ENCODE measurements at places on chromosomes 6 and 20.

- DNase-seq = no peak
Observed at GRCh38 chr6:7914311-7914710, 3.7 kb upstream of the TXNDC5 start.

DNA sequence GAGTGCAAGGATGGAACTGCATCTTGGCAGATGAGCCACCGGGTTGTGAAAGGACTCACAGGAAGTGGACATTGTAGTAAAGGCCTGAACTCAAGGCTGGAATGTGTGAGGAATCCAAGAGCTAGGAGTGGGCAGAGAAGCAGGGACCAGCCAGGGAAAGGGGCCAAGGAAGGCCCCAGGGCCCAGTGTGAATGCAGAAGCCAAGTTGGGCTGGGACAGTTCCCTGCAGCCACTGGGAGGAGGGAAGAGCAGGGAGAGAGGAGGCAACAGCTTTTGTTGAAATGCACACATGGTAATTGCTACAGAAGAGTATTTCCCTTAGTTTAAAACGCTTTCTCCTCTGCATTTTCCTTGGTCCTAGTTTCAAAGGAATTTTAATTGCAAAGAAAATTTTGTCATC, 34.6 kb downstream of the CDH22 start:
- DNase-seq = no peak

DNA sequence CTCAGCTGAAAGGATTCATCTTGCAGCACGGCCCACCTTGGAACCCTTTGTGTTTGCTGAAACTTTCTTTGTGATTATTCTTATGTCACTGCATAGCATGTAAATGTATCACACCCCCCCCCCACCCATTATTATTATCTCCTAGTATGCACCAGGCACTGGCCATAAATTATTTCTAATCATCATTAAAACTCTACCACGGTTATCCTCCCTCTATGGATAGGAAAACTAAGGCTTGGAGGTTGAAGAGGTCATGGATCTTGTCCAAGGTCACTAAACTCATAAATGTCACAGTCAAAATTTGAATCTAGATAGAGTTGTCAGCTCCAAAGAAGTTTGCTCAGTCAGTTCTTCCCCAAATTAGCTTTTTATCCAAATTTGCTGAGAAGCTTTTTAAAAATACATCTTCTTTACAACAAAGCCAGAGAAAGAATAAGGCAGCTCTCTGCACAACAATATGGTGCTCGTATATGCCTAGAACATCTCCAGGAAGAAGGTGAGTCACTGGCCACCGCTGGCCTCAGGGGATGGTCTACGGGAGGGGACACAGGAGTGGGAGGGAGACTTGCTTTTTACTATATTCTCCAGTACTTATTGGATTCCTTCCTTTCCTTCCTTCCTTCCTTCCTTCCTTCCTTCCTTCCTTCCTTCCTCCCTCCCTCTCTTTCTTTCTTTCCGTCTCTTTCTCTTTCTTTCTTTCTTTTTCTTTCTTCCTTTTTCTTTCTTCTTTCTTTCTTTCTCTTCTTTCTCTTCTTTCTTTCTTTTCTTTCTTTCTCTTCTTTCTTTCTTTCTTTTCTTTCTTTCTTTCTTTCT, 134.5 kb downstream of the VEGFA start:
- no peak for DNase-seq

GRCh38 chr6:27374824-27375612, 13.5 kb upstream of the ZNF391 start:
- DNase-seq = peak; percentile 33

DNA sequence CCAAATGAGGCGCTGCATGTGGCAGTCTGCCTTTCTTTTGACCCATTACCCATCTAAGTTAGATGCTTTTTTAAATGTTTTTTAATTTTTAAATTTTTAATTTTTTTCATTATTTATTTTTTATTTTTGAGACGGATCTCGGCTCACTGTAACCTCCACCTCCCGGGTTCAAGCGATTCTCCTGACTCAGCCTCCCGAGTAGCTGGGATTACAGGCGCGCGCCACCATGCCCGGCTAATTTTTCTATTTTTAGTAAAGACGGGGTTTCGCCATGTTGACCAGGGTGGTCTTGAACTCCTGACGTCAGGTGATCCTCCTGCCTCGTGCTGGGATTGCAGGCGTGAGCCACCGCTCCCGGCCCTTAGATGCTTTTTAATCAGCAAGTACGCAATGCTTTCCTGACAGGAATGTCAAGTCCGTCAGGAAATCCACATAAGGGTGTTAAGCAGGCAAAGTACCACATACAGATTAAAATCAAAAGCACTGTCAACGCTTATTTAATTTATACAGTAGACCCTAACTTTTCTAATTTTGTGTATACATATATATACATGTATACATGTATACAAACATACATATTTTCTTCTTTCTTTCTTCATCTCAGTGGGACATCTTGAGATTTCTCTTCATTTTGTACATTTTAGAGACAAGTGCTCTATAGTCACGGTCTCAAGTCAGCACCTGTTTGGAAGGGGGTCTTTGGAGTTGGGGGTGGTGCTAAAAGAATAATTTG, 995 bp upstream of the GSTA4 start:
- peak; percentile 84 for DNase-seq

DNA sequence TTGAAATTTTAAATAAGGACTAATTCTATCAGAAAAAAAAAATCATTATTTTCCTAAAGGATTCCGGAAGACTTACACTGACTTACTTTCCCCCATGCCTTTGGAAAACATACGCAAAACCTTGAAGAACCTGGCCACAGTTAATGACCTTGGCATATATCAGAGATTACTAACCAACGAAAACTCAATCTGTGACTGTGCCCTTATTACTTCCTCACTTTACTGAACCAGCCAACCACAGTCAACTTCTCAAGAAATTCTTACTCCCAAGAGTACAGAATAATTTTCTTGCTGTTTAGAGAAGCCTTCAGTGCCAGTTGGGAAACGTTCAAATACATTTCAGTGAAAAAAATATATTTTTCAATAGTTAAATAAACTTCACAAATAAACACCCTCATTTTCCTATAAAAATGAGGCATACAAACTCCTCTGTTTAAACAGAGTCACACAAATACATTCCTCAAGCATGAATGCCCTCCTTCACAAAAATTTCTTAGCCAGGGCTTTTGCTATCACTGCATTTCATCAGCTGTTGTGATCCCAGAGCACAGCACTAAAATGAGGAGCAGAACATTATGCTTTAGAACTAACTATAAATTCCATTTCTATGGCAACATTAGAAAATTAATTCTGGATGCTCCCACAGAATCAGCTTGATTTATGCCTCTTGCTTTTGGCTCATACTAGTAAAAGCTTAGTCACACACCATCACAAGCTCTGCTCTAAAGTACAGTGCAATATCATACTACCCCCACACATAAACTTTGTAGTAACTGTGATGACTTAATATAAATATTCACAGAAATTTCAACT, 117.6 kb downstream of the DST start:
- DNase-seq = peak; percentile 88

GRCh38 chr6:16168121-16168520, 39.2 kb downstream of the MYLIP start:
- DNase-seq = no peak

DNA sequence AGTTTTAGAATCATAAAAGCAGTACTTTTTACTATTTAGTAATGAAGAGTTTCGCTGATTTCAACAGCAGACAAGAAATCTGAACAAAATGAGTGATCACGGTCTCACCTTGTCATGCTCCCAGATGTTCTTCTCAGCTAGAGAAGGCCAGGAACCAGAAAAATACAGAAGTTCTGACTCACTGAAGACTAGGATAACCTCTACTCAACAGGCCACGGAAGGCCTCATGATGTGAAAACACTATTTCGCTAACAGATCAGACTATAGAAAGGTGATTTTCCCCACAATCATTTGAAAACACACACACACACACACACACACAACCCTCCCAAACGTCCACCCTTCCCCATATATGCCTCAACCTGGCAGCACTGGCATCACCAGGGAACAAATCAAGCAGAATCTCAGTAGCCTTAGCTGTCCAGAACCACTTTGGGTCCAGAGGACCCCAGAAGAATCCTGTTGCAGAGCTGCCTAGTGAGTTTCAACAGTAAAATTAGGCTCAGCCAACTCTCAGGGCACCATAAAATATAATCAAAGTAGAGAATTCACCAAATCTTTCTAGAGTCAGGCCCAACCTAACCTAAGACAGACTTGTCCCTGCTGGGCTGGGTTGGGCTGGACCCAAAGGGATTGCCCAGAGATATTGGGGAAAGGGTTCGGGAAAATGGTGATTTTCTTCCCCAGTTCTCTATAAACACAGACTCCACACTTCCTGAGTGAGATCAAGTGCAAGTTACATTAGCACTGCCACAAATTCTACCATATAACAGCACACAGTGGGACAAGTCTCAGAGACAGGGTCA, 7.9 kb downstream of the EXOC2 start:
- peak; percentile 46 for DNase-seq

DNA sequence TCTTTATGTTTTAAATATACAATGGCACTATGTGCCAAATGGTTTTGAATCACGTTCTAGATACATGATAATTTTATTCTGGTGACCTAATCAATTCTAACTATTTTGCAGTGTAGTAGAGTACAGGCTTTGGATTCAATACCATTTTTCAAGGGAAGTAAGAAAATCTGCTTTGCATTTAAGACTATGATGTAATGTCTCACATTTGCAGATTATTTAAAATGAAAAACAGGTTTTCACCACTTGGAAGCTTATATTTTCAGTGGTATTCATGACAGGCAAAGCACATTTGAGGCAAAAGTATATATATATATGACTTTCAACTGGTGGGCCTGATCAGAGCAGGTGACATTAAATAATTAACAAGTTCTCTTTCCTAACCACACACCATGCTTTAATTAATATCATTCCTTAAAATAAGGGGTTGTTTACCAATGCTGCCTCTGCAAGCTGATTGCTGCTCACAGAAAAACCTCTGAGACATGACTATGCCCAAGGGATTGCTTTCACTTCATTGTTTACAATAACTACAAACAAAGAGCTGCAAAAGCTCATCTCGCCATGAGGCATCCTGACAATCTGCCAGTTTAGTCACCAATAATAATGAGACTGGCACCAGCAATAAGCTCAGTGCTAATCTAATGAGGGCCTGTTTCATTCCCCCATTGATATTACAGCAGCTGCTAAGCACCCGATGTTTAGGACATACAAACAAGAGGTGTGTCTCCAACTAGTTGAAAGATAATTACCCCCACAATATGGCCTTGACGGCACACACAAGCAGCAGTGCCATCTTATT, 1176.0 kb upstream of the GJE1 start:
- peak; percentile 12 for DNase-seq

GRCh38 chr6:7604506-7604905, 14.5 kb downstream of the SNRNP48 start:
- no peak for DNase-seq

DNA sequence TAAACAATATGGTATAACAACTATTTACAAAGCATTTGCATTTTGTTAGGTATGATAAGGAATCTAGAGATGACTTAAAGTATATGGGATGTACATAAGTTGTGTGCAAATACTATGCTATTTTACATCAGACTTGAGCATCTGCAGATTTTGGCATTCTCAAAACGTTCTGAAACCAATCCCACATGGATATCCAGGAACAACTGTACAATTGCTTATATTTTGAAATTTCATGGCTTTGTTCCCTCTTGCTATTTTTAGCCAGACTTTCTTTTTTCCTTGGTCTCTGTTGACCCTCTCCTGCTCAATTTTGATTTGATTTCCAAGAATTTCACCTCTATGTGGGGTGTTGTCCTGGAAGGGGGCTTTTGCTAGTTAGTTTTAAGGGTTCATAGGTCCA, 32.9 kb upstream of the UST start:
- no peak for DNase-seq

GRCh38 chr6:18485660-18486435, 98.7 kb downstream of the RNF144B start:
- no peak for DNase-seq

DNA sequence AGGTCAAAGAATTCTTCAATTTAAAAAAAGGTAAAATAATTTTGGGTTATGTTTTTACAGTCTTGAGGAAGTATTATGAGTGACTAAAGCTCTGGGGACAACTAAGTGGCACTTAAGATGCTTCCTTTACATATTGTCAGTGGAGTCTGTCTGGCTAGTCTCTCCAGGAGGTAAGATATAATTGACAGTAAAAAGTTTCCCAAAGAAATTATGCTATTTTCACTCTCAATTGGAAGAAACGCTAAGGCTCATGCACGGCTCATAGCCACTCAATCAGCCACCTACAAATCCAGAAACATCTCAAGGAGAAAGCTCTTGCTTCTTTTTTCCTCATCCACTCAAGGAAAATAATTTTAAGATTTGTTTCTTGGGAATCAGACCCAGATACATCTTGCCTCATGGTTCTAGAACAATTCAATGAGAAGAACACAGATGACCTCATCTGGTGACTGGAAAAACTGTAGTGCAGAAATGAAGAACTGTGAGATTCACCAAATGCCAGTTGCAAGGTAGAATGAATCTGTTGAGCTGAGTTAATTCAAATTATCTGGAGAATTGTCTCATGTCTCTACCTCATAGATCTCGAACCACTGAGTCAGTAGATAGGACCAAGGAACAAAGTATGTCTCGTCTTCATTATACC, 252.9 kb downstream of the TPBG start:
- DNase-seq = no peak

GRCh38 chr6:27517928-27518787, 45.3 kb upstream of the ZNF184 start:
- DNase-seq = no peak

DNA sequence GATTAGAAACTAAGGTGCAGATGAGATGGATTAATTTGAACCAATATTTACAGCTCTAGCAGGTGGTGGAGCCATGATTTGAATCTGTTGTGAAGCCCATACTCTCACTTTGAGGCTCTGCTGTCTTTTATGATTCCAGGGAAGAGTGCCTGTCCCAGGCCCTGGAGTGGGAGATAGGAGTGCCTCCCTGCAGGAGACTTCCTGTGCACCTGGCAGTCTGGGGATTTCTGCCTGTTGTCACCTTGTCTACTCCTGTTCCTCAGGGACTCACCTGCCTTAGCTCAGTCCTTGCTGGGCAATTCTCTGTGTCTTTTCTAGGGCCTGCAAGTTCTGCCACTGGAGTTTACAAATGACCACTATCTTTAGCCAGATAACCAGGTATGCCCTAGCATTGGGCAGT, 46.3 kb downstream of the SCAND1 start:
- DNase-seq = no peak

DNA sequence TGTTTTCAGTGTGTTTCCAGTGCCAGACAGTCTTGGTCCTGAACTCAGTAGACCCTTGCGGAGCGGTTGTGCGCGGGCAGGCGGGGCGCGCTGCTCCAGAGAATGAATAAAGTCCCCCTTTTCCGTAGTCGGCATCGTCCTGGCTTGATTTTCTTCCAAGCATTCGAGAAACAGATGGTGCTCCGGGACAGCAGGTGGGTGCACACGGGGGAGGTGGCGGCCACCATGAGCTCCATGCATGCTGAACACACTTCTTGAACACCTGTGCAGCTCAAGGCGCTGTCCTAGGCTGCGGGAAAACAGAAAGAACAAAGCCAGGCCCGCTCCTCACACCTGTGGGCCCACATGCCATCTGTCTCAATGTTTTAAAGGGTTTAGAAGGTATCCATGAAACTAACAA, 125.2 kb downstream of the TAF4 start:
- no peak for DNase-seq
